Right forelimb (tissue), 1 donor: ENCODE measurements at places on chromosomes 7 and 10.

DNA sequence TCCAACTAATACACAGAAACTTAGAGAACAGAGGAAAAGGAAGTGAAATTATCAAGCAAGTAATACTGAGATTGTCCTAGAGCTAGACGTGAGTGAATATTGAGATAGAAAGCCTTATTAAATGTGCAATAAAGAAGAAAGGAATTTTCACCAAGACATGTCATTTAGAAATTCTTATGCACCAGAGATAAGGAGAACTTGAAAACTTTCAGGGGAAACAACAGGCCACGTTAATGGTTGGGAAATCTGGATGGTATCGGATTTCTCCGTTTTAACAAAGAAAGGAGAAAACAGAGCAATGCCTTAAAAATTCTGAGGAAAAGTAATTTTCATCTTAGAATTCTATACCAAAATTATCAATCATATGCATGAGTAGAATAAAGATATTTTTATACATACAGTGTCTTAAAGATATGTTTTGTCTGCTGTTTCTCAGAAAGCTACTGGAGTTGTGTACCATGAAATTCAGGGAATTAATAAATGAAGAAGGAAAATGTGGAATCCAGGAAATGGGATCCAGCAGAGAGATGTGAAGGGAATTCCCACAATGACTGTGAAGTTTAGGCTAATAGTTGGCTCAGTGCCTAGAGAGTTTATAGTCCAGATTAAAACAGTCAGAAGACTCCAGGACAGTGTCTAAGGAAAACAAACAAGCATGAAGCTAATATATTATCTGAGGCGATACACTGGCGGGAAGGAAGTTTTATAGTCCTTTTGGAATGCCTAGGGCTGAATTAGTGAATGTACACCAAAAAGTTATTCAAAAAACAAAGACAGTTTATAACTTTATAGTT lies 159.5 kb downstream of the PPP1R9A start:
- DNase-seq: no peak

DNA sequence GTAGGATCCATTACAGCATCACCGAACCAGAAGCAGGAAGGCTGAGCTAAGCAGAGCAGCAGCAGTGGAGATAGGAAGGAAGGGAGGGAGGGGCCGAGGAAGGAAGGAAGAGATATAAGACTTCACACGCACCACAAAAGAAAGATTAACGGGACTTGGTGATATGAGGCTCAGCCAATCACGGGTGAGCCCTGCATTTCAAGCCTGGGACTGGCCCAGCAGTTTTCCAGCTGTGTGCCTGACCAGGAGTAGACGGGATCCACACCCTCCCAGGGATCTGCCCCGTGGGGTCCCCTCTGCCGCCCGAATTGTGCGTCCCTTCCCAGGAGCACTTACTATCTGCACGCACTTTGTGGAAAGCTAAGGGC lies 16.2 kb downstream of the ATG9B start:
- no peak for DNase-seq

DNA sequence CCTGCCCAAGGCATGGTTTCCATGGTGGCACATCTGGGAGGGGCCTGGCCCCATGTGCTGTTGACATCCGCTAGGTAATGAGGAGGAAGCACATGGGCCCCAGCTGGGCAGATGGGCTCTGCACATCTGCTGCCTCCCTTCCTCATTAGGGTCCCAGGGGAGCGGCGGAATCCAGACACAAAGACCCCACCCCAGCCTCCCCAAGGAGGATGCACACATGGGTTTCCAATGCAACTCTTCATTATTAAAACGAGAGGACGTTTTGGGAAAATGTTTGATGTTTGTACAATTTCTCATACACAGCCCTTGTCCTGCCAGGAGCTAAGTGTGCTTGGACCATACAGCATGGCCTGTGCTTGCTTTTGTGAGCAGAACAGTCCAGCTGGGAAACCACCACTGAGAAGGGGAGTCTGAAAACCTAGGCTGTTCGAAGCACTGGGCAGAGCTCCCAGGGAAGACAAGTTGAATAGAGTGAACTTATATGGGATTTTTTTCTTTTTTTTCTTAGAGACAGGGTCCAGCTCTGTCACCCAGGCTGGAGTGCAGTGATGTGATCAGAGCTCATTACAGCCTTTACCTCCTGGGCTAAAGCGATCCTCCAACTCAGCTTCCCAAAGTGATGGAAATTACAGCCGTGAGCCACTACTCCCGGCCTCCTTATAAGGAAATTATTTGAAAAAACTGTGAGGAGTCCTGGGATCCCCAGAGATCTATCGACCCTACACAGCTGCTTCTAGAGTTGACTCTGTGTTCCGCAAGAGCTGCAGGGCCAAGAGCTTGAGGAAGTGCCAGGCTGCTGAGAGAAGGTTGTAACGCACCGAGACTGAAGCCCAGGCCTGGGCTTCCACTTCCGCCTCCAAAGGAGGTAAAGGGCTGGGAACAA lies 23.4 kb downstream of the FAM107B start:
- DNase-seq: peak; percentile 74

GRCh38 chr7:44145969-44146911 lies 5.1 kb upstream of the MYL7 start:
- DNase-seq: peak; percentile 73

DNA sequence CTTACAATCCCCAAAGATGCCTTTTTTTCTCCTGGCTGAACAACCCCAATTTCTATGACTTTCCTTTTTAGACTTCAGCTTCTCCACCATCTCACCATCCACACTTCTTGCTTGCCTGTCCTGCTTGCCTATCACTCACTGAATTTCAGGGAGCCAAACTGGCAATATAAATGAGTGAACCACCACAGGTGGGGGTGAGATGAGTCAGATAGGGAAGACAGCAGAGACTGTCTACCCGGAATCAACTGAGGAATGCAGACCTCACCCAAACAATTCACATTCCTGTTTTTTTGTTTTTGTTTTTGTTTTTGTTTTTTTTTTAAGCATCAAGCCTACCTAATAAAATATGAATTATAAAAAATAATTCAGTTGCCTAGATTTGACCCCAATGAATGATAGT lies 273.8 kb downstream of the NRG3 start:
- no peak for DNase-seq

DNA sequence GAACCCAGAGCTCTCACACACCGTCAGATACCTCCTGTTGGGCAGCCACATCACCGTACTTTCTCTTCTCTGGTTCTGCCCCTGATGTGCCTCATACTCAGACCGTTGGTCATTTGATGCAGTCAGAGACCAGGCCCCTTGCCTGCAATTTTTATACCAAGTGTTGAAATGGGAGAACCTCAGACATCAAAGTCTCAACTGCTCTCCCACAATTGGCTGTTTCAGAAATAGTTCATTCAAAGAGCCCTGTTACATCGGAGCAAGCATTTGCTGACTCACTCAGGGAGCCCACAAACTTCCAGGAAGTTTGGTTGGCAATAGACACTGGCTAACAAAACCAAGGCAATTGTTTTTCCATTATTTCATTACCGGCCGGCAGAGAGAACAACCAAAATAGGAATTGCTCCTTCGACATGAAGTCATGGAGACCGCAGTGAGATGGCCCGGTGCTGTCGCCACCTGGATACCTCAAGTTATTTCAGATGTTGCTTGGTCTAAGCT lies 33.5 kb upstream of the ADAM12 start:
- peak; percentile 50 for DNase-seq

- DNase-seq: no peak
These were observed 160.6 kb upstream of the AOAH start for GRCh38 chr7:36884910-36885309.

- DNase-seq: no peak
These were observed 29.4 kb downstream of the CTBP2 start for GRCh38 chr10:125130916-125131315.

DNA sequence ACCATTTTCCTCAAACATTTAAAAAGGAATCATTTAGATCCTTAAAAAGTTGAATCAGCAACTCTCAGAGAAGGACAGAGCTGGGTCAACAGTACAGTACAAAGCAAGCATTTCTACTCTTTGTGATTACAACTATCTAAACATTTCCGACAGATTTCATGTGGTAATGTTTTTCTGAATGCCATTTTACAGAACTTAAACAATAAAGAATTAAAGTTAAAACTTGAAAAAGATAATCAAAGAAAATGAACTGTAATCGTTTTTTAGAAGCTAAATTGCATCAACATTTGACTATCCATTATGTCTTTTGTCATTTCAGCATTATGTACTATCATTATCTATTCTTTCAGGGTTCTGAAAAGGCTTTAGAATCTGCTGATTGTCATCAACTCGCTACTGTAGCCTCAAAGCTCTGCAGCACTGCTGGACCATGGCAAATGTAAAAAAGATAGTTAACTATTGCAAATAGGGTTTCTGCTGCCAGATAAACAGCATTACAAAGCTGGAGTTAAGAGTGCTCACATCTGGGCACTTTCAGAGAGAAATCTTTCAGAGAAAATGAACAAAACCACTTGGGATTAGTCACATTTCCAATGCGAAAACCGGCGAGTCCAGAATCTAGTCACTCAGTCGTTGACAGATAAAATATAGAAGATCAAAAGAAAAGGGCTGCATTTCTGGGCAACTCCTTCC lies 160.4 kb upstream of the LAMB4 start:
- no peak for DNase-seq

DNA sequence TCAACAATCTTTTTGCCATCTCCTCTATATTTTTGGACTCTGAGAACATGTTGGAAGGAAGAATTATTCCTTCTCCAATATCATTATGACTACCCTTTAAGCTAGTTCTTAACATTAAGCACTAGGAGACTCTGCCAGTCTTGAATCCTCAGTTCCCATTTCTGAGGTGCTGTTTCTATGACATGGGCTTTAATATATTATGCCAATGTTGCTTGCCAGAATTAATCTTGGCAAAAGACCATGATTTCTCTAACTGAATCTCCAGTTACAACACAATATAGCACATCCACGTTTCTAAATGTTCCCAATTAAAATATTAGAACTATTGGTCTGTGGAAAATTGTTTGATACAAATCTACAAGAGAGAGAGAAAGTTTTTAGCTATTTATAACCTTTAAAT lies 250.0 kb downstream of the HGF start:
- DNase-seq: no peak

GRCh38 chr7:16708980-16709379 lies 44.6 kb upstream of the TSPAN13 start:
- no peak for DNase-seq

- DNase-seq: peak; percentile 75
These were observed 127.5 kb downstream of the CUBN start for GRCh38 chr10:17001961-17002749.

- DNase-seq: no peak
These were observed 163.8 kb downstream of the ELMO1 start for GRCh38 chr7:37284805-37285231.
